ENCODE measurements at places on chromosomes 1 and 21.

GRCh38 chr1:183004141-183004540, 19.1 kb upstream of the LAMC1 start:
- DNase-seq = no peak

- no peak for DNase-seq
Measured at GRCh38 chr1:46244656-46245371, 2.7 kb upstream of the RAD54L start.

DNA sequence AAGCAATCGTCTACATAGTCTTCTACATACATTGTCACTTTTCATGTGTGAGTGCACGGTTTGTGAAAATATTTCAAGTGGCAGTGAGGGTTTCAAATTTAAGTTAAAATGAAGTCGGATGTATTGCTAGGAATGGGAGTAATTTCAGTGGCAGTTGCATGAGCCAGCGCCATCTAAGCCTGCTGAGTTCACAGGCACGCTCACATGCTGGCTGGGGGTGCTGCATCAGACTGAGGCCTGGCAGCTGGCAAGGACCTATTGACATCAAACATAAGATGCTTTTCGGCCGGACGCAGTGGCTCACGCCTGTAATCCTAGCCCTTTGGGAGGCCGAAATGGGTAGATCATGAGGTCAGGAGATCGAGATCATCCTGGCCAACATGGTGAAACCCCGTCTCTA, 80.7 kb downstream of the UBE4B start:
- DNase-seq = no peak

GRCh38 chr1:43573066-43573800, 42.5 kb downstream of the PTPRF start:
- no peak for DNase-seq

GRCh38 chr1:219490566-219490965, 122.3 kb downstream of the ZC3H11B start:
- DNase-seq = no peak

DNA sequence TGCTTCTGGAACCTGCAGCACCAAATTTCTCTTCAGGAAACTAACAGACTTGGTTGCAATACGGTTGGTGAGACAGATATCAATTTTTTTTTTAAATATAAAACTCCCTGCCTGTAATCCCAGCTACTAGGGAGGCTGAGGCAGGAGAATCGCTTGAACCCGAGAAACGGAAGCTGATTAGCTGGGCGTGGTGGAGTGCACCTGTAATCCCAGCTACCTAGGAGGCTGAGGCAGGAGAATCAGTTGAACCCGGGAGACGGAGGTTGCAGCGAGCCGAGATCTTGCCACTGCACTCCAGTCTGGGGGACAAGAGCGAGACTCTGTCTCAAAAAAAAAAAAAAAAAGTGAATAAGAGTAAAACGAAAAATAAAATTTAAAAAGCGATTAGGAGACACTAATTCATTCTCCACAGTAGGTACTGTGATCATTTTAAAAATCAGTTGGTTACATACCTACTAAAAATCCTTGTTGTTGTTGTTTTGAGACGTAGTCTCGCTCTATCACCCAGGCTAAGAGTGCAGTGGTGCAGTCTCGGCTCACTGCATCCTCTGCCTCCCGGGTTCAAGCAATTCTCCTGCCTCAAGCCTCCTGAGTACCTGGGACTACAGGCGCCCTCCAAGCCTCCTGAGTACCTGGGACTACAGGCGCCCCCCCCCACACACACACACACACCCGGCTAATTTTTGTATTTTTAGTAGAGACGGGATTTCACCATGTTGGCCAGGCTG, 796 bp upstream of the RBM8A start:
- no peak for DNase-seq

- no peak for DNase-seq
Measured at GRCh38 chr1:2529784-2530512, at the start of gene HES5. Gene HES5 (minus strand): TSS chr1:2530263. CDS start chr1:2530164, 99 bp downstream.

DNA sequence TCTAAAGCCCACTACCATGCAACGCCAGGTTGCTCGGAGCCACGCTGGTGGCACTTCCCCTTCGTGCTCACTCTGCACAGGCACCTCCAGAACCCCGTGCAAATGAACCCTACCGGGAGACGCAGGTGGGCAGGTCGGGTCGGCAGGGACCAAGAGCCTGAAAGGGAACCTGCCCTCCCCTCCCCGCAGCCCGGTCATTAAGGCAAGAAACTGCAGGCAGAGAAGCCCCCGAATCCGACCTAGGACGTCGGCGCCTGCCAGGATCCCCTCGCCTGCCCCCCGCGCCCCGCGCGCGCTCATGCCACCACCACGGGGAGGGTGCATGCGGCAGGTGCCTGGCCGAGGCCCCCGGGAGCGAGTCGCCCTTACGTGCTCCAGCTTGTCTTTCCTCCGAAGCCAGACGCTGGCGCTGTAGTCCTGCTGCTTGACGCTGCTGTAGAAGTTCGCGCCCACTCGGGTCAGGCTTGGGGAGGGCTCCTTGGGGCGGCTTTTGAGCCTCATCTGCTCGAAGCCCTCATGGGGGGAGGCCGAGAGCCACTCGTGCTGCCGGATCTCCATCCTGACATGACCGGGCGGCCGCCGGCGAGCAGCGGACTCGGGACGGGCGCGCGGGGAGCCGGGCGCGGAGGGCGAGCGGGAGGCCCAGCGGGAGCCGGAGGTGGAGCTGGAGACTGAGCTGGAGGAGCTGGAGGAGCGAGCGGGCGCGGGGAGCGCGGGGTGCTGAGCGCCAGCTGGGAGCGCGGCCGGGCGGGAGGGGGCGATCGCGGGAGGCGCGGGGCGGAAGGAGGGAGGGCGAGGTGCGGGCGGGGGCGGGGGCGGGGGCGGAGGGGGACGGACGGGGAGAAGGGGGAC, 552 bp downstream of the PLD5 start:
- no peak for DNase-seq

DNA sequence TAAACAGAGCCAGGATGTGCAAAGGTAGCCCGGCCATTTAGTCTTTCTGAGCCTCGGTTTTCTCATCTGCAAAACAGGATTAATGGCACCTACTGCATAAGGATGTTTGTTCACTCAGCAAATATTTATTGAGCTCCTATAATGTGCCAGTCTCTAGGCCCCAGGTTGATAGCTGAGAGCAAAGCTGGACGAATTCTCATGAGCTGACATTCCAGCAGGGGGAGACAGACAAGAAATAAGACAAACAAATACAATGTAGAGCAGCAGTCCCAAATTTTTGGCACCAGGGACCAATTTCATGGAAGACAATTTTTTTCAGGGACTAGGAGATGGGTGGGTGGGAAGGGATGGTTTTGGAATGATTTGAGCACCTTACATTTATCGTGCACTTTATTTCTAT, 74.3 kb upstream of the PAX7 start:
- DNase-seq = no peak

GRCh38 chr1:82034812-82035211, 234.1 kb downstream of the ADGRL2 start:
- no peak for DNase-seq

DNA sequence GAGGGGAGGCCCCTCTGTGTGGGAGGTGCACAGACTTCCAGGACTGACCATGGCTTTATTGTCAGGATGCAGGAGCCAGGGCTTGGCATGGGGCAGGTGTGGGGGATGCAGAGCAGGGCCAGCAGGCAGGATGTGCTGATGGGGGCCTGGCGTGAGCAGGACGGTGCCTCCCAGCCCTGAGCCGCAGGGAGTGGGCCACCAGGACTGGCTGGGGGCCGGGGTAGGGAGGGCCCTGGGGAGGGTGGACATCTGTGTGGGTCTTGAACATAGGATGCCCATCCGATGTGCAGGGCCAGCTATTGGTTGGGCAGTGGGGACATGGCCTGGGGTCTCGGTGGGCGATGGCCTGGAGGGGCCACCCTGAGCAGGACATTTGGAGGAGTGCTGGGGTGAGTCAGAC, 15.6 kb downstream of the PRMT2 start:
- DNase-seq = no peak

- no peak for DNase-seq
Measured at GRCh38 chr21:39750670-39751069, 5.7 kb downstream of the IGSF5 start.
